ENCODE measurements at places on chromosomes 4 and X.

DNA sequence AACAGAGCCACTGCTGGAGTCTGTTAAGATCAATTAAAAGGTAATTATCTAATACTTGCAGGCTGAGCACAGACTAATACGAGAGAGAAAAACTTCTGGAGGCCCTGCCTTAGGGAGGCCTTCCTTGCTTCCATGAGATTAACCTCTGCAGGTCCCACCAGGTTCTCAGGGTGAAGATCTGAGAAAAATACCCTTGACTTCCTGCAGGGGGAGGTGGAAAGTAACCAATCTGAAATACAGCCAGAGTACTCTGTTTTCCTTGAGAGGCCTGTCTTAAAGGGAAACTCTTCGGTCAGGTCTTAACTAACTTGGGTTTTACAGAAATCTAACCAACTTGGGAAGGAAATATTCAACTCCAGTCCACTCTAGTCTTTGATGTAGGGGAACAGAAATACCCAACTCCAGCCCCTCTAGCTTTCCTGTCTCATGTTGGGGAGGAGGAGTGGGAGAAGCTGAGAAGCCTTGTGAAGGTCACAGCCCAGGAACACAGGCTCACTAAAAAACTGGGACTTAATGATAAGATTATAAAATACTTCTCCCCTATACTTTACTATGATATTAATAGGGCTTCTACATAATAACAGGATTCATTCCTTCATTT lies 77.1 kb downstream of the TBCK start:
- DNase-seq, result no peak

DNA sequence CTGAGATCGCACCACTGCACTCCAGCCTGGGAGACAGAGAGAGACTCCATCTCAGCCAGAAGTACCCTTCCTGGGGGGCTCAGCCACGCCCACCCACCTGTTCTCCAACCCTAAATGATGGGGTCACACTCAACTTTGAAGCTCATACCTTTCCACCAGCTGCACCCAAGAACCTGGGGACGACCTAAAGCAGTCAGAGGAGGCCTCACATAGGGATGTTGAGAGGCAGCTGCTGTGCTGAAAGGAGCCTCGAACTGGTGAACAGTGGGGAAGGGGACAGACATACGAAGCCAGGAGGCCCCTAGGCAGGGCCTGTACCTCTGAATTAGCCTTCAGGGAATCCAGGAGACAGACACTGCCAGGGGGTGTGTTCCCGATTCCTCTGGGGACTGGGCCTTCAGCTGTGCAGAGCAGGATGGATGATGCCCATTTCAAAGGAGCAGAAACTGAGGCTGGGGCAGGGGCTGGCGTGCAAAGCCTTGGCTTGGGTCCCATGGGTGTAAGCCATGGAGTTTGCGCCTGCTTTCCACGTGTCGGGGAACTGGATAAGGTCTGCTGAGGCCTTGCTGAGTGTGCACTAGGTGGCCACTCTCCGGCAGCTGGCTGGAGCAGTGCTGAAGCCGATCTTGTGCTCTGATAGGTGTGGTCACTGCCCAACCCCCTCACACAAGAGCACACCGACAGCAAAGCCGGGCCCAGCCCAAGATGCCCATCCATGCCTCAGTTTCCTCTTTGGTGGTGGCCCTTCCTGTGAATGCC lies 130.8 kb downstream of the CPZ start:
- no peak for DNase-seq

DNA sequence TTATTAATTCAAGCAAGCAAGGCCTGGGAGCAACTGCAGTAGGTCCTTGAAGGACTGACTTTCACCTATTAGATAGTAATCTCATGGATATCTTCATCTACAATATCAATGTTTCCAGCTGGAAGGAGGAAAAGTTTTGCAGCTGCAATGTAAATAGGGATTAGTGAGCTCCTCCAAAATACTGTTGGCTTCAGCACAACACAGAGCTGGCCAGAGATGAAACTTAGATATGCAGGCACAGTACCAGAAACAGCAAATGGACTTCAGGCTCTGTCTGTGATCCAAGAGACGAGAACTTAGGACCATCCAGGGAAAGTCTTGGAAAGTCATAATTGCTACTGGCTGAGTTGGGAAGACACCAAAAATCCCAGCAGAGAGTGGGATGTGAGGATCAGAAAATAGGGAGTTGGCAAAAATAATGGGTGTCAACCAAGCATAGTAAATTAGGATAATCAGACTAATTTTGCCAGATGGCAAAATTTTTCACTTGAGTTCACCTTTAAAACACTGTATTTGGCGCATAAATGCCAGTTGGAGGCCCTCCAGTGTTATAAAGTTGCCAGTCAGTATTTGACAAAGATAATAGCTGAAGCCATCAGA lies 57.5 kb downstream of the PARM1 start:
- DNase-seq, result no peak

- DNase-seq, result no peak
Observed at GRCh38 chr4:25888781-25889180, 25.2 kb upstream of the SMIM20 start.

DNA sequence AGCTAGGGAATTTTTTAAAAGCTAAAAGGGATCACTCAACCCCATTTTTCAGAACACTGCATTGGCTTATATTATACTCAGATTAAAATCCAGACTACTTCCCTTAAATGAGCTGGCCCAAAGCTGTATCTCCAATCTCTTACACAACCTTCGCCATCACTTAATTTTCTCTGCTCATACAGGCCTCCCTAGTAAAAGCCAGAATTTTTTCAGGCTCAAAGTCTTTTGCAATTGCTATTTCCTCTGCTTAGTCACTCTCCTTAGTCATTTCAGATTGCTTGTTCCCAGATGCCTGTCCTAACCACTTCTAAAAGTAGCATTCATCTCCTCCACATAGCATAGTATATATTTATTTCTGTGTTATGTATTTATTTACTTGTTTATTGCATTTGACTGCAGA lies 1587.9 kb upstream of the ADGRL3 start:
- DNase-seq, result no peak

DNA sequence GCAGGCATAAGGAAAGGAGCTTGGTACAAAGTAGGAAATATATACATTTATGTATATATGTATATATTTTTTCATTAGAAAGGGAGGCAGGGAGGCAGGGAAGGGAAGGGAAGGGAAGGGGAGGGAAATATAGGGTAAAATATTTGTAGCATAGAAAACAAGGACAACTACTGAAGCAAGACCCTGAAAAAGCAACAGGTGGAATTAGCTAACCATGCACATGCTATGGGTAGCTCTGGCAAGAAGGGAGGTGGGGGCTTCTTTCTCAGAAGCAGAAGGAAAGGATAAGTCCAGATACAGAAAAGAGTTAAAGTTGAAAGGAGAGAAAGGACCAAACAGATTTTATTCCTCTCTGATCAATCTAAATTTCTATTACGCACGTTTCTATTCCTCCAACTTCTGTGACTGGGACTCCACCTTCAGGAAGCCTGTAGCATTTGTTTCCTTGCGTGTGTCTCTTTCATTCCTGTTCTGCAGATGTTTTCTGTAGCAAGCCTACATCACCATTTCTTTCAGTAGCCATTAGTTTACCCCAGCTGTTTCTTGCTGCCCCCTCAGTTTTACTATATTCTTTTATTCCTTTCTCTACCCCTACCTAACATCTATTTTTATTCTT lies 82.9 kb downstream of the OR13H1 start:
- no peak for DNase-seq

GRCh38 chrX:88991583-88992132 lies 244.6 kb downstream of the CPXCR1 start:
- no peak for DNase-seq

- DNase-seq, result no peak
Observed at GRCh38 chr4:87843936-87844335, 11.2 kb downstream of the MEPE start.
